ENCODE measurements at places on chromosomes 11 and 22. TPM values are rescaled to one million over a fixed set of nuclear protein-coding genes. Genes with fewer than 3 reads are reported as not detected.
A peak's percentile ranks its signal among the peaks of the same experiment; 100 is the strongest.

The WNT11 gene
- 1.9 TPM for total RNA-seq

GRCh38 chr22:39309881-39310714 is 9.3 kb downstream of the RPL3 start:
- H3K27ac ChIP-seq = no peak overlapping the region
- no peak for DNase-seq
- H3K4me1 ChIP-seq = peaks cover 25% of the 10 kb centered on the region
- H3K4me3 ChIP-seq = no peak overlapping the region
- peaks cover 69% of the 10 kb centered on the region for H3K36me3 ChIP-seq

DNA sequence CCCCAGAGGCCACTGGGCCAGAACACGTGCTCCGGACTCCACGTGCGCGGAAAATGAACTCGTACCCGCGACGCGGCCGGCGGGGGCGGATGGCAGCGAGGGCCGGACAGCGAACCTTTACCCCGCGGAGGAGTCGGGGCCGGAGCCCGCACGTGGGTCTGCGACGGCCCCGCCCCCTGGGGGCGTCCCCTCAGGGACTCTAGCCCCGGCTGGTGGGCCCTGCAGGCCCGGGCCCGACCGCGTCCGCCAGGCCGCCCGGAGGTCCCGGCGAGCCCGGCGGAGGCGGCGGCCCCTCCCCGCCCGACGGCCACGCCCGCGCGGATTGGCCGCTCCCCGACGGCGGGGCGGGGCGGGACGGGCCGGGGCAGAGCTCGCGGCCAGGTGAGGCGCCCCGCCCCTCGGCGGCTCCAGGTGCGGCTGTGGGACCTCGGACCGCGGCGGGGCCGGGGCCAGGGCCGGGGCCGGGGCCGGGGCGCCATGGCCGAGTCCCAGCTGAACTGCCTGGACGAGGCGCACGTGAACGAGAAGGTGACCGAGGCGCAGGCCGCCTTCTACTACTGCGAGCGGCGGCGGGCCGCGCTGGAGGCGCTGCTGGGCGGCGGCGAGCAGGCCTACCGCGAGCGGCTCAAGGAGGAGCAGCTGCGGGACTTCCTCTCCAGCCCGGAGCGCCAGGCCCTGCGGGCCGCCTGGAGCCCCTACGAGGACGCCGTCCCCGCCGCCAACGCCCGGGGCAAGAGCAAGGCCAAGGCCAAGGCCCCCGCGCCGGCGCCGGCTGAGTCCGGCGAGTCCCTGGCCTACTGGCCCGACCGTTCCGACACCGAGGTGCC is at the start of gene FAM83F:
Gene FAM83F, plus strand, starts transcription at position 389 of the 827 bp plus-strand sequence. Its CDS starts 89 bp downstream, at position 478.
- peaks cover 34% of the 10 kb centered on the region for H3K4me1 ChIP-seq
- no peak for DNase-seq
- H3K4me3 ChIP-seq = peak within 1 kb of the TSS; percentile 16
- peaks cover 23% of the 10 kb centered on the region for H3K27me3 ChIP-seq

DNA sequence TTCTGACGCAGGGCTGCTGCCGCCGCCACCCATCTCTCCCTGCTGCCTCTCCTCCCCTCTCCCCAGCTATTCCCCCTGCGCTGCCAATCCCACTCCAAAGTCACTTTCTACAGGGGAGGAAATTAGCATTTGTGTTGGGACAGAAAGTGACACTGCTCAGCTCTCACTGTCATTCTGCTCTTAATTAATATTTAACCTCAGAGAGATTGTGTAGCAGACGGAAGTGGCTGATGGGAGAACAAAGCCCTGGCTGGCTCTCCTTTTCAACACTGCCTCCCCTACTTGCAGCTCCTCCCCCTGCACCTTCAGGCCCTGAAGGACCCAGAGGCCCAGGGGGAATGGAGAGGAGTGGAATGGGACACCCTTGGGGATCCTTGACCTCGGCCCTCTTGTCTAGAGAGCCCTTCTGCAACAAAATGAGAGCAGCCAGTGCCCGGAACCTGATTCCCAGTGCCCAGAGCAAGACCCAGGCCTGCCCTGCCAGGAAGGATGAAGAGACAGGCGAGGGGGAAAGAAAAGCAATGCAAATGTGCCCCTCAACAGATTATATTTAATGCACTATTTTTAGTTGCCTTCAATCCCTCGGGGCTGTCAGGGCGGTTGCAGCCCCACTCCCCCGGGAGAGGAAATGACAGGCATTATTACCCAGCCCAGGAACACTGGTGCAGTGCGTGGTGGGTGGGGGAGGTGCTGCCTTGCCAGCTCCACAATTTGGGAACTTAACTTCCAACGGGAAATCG is 14.6 kb upstream of the NRGN start:
- peaks cover 8% of the 10 kb centered on the region for H3K4me1 ChIP-seq
- H3K4me3 ChIP-seq = no peak overlapping the region
- DNase-seq = no peak
- no peak overlapping the region for H3K27ac ChIP-seq
- no peaks in the 10 kb centered on the region for H3K36me3 ChIP-seq

DNA sequence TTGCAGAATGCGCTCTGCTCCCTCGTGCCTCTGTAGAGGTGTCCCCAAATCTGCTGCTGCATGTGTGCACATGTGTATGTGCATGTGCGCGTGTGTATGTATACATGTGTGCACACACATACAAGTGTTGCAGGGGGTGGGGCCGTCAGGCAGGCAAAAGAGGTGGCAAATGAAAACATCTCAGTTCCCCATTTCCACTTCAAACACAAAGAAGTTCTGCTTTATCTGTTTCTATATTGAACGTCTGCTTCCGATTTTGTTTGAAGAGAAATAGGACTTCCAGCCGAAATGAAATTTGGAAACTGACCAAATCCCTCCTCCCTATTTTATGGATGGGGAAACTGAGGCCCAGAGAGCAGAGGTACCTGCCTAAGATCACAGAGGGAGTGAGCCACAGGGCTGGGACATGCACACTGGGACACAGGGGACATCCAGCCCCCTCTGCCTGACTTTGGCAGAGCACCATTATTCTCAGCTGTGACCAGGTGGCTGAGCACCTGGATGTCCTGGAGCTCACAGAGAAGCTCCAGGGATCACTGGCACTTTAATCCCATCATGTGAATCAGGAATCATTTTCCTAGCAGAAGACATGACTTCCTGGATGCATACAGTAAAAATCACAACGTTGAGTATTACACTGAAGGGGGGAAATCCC is 41.2 kb upstream of the ALX4 start:
- H3K27ac ChIP-seq = no peak overlapping the region
- no peak overlapping the region for H3K4me3 ChIP-seq
- peaks cover 2% of the 10 kb centered on the region for H3K27me3 ChIP-seq

GRCh38 chr11:112481893-112482292 is 221.2 kb upstream of the PLET1 start:
- H3K4me3 ChIP-seq = no peak overlapping the region
- H3K27ac ChIP-seq = no peak overlapping the region
- no peaks in the 10 kb centered on the region for H3K27me3 ChIP-seq
- no peak for DNase-seq
- no peaks in the 10 kb centered on the region for H3K36me3 ChIP-seq

DNA sequence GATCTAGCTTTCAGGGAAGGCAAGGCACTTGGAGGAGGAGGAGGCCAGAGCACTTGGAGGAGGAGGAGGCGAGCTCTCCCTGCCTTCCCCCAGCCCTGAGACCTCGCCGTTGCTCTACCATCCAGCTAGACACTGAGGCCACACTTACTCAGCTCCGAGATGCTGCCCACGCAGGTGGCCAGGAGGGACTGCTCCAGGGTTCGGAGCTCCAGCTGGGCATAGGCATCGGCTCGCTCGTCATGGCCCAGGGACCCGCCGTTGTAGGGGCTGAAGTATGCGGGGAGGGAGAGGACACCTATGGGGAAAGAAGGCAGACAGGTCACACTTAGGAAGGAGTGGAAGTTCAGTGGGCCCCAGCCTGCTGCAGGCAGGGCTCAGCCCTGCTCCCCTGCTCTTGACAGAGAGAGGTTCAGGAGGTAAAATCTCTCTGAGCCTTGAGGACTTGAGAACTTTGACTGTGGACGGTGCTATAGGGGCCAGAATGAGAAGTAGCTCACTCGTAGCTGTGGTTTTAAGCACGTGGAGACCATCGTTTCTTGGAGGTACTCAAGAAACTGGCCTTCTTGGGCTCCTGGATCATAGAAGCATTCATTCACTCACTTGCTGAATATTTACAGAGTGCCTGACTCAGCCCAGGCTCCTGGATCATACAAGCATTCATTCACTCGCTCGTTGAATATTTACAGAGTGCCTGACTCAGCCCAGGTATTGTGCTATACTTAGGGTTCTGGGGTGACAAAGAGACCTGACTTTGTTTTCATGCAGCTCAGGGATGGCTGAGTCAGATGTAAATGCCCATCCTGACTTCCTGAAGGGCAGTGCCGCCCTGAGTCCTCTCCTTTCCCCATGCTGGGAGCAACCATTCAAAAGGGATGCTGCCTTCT is 99.2 kb downstream of the NAT10 start:
- H3K36me3 ChIP-seq = no peaks in the 10 kb centered on the region
- peaks cover 7% of the 10 kb centered on the region for H3K4me1 ChIP-seq
- H3K27ac ChIP-seq = no peak overlapping the region
- DNase-seq = no peak
- no peak overlapping the region for H3K4me3 ChIP-seq

DNA sequence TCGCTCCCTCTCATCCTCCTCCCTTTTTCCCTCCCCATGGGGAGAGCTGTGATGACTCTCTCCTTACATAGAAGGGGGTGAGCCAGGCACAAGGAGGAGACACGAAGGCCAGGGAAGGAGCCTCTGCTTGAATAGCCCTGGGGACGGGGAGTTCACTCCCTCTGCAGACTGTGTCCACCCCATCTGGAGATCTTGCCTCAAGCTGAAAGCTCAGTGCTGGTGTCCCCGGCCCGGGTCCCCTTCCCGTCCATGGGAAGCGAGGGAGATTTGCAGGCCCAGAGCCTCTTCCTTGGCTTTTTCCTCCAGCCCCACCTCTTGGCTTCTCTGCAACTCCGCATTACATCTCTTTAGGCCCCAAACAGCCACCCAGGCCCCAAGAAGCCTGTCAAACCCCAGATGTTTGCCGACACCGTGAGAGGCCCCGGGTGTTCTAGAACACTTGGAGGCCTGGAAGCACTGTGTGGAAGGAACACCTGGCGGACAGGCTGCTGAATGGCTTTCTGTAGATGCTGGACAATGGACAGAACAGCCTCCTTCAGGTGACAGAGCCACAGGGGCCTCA is 32.3 kb downstream of the LINC01488 start:
- no peak overlapping the region for H3K27ac ChIP-seq
- DNase-seq = no peak
- no peaks in the 10 kb centered on the region for H3K27me3 ChIP-seq
- H3K36me3 ChIP-seq = no peaks in the 10 kb centered on the region
- no peak overlapping the region for H3K4me3 ChIP-seq
- H3K4me1 ChIP-seq = peaks cover 11% of the 10 kb centered on the region

DNA sequence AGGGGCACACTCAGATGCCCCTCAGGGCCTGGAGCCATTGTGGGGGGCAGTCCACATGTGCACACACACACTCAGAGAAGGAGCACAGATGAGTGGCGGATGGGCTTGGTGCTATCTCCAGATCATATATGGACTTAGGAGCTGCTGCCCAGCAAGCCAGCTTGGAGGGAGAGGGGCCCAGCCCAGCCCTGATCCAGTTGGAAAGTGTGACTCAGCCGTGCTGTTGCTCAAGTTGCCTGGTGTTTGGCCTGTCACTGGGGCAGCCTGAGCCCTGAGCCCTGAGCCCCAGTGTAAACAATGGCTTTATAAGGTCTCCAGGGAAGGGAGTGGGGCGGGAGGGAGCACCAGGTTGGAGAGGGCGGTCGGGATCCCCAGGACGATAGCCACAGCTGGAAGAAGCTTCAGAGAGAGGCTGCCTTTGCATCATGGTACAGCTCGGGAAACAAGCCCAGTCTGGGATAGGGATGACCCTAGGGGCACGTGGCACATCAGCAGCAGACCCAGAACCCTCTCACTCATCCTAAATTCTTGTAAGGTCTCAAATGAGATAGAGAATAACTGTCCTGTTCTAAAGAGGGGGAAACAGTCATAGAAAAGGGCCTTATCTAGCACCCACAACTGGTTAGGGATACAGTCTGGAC is 4.8 kb downstream of the SELENOM start:
- no peak for DNase-seq
- H3K36me3 ChIP-seq = peaks cover 54% of the 10 kb centered on the region
- peaks cover 32% of the 10 kb centered on the region for H3K4me1 ChIP-seq
- H3K27me3 ChIP-seq = no peaks in the 10 kb centered on the region

DNA sequence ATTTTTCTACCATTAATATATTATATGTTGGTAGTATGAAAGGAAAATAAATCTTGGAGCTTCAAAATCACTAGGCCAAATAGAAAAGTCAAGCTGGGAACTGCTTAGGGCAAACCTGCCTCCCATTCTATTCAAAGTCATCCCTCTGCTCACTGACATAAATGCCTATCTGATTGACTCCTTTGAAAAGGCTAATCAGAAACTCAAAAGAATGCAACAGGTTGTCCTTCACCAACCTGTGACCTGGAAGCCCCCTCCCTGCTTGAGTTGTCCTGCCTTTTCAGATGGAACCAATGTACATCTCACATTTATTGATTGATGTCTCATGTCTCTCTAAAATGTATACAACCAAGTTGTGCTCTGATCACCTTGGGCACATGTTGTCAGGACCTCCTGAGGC is 3.2 kb upstream of the TRIM34 start:
- H3K27ac ChIP-seq = no peak overlapping the region
- no peak overlapping the region for H3K4me3 ChIP-seq
- H3K4me1 ChIP-seq = peaks cover 3% of the 10 kb centered on the region
- DNase-seq = no peak
- H3K36me3 ChIP-seq = no peaks in the 10 kb centered on the region

DNA sequence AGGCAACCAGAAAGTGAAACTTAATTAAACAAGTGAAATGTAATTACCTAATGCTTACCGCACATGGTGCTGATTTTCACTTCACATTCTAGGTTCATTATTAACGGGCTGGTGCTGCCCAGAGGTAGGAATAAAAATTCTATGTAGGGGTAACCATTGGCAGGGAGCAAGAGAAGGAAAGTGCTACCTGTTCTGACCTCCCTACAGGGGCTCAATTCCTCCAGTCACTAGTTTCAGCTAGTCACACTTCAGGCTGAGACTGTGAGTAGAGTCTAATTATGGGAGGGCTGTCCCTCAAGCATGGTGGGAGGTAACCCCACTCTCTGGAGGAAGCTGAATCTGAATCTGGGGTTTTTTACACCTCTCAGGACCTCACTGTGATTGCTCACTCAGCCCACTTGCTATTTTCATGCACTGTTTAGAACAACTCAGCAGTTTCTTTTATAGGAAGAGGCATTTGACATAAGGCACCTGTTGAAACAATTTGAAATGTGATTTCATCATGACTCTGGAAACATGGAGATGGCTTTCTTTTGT is 75.4 kb downstream of the MAML2 start:
- no peak overlapping the region for H3K4me3 ChIP-seq
- DNase-seq = no peak
- H3K27me3 ChIP-seq = no peaks in the 10 kb centered on the region
- H3K27ac ChIP-seq = no peak overlapping the region
- peaks cover 13% of the 10 kb centered on the region for H3K4me1 ChIP-seq

All from spinal cord (tissue), 10 donors.